ENCODE measurements at places on chromosomes 3 and 15.

GRCh38 chr3:150449169-150449721, 41.1 kb downstream of the TSC22D2 start:
- no peak for DNase-seq

DNA sequence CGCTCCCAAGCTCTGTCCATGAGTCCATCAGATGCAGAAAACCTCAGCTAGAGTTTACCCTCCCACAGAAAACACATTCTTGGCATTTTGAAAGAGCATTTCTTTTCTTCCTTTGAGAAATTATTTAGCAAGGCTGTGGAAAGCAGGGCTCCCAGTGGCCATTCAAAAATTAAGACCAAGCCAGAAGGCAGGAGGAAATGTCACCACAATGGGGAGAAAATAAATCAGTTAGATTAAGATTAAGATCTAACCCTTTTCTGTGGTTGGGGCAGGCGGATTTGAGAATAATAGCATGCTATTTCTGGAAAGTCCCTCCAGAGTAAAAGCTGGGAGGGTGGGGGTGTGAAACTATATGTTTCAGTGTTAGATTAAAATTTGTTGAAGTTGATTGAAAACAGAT, 20.2 kb downstream of the LRIG1 start:
- peak; percentile 75 for DNase-seq

DNA sequence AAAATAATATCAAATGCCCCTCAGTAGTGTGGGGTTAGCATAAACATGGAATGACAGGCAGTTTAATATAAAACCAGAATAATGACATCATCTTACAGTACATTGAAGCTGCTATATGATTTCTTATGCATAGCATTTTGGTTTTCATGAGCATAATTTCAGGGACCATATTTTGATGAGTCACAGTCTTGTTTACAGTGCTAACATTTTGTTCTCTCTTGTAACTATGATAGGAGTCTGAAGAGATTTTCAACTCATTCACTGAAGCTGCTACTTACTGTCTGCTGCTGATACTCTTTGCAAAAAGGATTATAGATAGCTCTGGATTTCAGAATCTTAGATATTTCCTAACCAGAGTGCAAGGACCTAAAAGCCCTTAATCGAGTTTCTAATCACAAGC, 92.6 kb upstream of the CCDC54 start:
- DNase-seq, result no peak

DNA sequence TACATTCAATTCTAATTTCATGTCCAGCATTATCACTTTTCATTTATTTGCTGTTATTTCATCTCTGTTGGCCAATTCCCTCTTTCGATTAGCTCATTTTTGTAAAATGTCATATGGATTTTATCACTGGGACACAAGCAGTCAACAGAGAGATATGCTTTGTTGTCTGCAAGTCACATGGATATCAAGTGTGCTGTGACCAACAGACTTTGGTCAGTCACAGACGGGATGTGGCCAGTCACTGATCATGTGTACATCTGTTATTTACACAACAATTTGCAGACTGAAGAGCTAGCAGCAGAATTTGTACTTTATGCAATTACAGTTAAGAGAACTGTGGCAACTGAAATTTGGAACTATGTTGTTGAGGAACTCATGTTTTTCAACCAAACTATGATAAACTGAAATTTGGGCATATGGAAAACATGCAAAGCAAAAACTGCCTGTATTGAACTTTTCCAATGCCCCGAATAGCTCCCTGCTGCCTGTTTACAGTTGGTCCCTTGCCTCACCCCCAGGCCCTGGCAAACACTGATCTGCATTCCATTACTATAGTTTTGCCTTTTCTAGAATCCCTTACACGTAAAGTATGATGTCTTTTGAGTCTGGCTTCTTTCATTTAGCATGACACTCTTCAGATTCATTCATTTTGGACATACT, 104.4 kb downstream of the RPL22L1 start:
- no peak for DNase-seq
